ENCODE measurements at places on chromosomes 3 and 15.

- no peak for DNase-seq
Measured at GRCh38 chr3:28252001-28252431, 10.6 kb downstream of the CMC1 start.

DNA sequence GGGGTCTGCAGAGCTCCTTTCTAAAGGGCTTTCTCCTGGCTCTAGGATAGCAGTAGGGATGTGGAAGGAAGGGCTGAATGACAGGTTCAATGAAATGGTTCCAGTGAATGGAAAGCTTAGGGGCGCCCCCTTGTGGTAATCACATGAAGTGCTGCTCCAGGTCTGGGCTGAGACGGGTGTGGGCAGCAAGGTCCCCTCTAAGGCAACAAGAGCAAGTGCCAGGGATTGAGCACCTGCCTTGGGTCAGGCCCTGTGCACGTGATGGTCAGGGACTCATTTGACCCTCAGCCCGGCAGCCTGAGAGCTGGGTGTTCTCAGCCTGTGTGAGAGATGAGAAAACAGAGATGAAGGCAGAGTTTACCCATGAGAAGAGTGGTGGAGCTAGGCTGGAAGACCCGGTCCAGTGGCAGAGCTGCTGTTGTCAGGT lies 12.1 kb upstream of the CX3CR1 start:
- DNase-seq, result peak; percentile 72

DNA sequence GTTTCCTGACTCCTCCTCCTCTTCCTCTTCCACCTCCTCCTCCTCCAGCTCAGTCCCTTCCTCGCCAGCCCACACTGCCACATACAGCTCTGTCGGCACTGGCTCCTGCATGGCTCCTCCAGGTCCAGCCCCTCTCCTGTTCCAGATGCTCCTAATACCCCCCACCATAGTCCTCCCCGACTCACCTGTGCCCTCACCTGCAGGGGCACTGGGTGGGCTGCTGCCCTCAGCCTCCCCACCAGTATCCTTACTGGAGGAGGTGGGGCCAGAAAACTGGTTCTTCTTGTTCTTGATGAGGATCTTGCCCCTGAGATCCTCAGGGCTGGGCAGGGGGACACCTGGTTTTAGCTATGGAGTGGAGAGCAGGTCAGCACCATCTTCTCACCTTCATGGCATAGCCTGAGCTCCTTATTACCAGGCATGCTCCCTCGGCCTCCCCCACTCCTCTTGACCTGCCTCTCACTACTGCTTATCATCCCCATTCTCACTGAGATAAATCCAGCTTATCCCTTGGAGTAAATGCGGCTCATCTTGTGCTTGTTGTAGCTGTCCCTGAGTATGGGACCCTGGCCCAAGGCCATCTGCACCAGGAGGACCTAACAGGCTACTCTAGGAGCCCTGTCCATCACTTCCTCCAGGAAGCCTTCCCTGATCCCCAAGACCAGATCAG lies 11.0 kb downstream of the PLCB2 start:
- no peak for DNase-seq

- DNase-seq, result no peak
Measured at GRCh38 chr15:79406210-79406609, 25.9 kb upstream of the MINAR1 start.
